Activated CD4-positive, alpha-beta T cell treated with anti-CD3 and anti-CD28 coated beads, Interleukin-2, Interleukin-4, amounts not matched to agents 100 ng/mL and 50 ng/mL, durations not matched to agents 16 hours and 8 hours (primary cell): ENCODE measurements at places on chromosomes 4 and X.

DNA sequence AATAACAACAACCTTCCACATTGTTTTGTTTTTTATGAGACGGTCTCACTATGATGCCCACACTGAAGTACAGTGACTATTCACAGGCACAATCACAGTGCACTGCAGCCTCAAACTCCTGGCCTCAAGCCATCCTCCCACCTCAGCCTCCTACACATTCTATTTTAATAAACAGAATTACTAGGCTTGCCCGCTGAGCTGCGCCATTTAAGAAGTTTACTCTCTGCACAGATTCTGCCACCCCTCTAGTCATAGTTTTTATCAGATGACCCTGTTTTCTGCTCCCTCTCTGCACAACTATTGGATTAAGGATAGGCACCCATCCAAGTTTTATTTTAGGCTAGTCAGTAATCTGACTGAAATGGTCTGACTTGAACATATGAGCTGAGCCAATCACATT, 11.3 kb upstream of the COX18 start:
- DNase-seq = no peak

DNA sequence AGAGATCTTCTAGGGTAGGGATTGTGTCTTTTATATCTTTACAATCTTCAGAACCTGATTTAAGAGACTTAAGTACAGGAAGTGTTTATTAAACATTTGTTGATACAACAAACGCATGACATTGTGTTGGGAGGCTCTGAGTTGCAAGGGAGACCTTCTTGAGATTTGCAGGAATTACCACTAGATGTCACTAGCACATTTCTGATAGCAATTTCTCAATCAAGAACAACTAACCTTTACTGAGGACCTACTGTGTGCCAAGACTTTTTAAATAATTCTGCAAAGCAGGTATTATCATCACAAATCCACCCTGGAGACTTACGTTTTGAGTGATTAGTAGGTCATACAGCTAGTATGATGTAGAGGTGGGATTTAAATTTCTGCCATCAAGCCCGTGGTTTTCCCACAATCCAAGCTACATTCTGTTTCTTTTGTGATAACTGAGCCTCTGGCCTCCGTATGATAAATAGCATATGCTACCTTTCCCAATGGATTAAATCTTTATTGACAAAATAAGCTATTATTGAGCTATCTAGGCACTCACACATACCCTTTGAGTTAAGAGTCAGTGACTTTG, 986.0 kb downstream of the CCSER1 start:
- DNase-seq = peak; percentile 16

DNA sequence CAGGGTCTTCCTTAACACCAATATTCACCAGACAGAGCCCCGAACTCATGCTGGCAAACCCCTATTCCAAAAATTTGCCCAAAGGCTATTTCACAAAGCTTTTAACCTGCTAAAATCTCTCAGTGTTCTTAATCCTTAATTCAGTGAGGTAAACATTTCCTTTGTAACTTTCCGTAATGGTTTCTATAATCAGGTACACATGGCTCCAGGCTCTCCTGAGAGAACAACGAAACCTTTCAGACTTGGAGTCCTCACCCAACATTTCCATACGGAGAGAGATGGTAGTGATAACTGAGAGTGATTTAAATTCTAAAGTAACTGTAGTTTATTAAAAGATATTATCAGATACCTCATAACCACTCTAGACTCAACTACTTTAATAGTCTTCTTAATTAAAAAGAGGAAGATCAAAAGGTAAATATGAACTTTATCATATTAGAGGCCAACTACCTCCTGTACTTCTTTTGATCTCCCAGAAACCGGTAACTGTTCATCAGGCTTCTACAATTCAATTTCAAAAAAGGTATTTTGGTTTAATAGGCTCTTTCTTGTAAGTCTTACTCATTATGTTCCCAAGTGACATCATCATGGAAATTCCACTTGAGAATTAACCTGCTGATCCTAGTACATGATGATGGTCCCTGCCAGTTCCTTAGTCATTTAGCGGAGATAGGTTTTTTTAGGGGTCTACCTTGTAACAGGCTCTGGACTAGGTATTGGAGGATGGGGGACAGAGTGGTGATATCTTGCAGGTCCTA, 91.4 kb upstream of the UCP1 start:
- DNase-seq = no peak

GRCh38 chrX:45768666-45769236, 568.1 kb upstream of the DIPK2B start:
- no peak for DNase-seq

DNA sequence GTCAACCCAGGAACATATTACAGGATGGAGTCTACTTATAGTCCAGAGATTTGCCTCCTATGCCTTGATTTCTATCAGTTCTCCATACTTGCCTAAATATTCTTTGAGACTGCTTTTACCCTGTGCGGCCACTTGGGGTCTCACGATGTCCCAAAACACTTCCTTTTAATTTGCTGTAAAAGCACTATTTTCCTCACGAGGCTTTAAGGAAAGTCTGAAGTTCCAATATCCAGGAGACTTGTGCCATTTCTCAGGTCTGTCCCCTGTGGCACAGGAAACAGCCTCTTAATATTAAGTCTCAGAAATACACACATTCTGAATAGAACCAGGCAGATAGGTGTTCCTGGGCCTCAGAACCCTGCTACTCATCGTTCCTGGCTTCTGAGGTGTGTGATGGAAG, 142.9 kb downstream of the TMEM164 start:
- DNase-seq = peak; percentile 35

GRCh38 chrX:49846522-49846921, 17.4 kb downstream of the PAGE4 start:
- DNase-seq = no peak

GRCh38 chr4:163523791-163524365, 29.4 kb downstream of the TMA16 start:
- DNase-seq = no peak

- peak; percentile 25 for DNase-seq
Observed at GRCh38 chrX:121579016-121579760, 531.8 kb downstream of the GLUD2 start.

DNA sequence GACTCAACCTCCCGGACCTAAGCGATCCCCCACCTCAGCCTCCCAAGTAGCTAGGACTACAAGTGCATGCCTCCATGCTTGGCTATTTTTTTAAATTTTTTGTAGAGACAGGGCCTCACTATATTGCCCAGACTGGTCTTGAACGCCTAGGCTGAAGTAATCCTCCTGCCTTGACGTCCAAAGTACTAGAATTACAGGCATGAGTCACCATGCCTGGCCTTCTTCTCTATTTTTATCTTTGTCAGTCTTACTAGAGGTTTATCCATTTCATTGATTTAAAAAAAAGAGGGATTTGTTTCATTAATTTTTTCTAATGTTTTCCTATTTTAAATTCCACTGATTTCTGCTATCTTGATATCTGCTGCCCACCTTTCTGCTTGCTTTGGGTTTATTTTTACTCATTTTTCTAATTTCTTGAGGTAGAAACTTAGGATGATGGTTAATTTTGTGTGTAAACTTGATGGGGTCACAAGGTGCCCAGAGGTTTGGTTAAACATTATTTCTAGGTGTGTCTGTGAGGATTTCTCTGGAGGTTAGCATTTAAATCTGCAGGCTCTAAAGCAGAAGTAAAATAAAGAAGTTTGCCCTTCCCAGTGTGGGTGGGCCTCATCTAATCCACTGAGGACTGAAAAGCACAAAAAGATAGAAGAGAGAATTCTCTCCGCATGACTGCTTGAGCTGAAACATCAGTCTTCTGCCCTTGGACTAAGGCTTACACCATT, 116.2 kb upstream of the DCLK2 start:
- no peak for DNase-seq

DNA sequence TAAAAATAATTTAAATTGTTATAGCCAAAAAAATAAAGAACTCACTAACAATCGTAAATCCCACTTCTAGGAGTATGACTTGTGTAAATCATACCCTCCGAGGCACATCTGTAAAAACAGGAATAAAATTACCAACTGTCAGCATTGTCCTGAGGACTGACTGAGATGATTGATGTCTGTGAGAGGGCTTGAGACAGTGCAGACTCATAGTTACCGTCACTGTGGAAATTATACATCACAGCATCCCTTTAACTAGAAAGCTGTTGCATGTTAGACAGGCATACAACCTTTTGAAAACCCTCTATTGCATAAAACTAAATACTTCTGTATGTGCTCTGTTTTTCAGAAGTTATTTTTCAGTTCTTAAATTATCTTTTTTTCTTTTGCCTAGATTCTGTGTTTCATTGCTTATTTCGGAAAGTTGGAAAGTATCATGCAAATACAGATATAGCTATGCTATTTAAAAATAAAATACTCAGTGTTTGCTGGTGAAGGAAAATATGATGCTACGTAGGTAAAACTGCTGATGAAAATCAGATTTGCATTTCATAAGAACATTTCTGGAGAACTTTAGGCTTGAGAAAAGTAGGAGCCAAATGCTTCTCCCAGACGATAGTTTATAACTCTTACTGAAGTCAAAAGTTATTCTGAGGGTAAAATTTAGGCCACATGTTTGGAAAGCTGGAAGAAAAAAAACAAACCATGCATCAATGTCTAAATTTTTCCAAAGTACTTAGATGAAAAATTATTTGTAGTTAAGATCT, 13.6 kb upstream of the RBPJ start:
- no peak for DNase-seq

DNA sequence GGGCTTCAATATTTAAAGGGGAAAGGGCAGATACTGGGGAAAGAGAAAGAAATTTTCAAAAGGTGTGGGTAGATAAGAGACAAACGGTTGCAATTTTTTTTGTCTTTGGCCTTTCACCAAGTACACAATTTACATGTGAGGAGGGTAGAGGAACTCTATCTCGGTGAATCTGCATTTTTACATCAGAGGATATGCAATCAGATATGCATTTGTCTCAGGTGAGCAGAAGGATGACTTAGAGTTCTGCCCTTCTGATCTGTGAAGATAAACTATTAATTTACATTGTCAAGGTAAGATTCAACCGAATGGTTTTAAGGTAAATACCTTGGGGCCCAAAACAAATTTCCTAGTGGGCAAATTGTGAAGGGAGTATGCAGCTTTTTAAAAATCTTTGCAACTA, 169.9 kb downstream of the COX18 start:
- no peak for DNase-seq

DNA sequence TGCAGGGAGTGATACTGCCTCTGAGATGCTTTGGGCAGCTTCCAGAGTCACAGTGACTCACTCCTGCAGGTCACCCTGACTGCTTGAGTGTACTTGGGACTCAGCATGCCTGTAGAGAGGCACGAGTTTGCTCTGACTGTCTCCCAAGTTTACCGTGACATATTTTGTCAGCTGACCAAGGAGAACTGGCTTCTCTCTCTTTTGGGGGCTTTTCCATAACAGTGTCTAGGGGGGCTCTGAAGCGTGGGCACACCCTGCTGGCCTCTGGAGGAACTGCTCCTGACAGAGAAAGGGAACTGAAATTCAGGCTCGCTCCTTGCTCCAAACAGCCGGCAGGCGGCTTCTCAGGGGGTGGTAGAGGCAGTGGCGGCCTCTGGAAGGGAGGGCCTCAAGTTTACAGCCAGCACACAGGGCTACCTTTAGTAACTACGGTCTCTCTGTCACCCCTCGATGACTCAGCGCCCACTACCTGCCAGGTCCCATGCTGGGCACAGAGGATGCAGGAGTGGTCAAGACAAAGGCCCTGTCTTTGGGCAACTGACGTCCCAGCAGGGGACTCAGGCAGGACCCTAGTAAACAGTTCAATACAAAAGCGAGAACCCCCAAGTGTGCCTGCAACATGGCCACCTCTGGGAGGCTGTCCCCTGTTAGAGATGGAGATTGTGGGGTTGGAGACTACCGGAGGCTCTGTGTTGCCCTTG, 17.8 kb downstream of the ZNF185 start:
- DNase-seq = no peak

DNA sequence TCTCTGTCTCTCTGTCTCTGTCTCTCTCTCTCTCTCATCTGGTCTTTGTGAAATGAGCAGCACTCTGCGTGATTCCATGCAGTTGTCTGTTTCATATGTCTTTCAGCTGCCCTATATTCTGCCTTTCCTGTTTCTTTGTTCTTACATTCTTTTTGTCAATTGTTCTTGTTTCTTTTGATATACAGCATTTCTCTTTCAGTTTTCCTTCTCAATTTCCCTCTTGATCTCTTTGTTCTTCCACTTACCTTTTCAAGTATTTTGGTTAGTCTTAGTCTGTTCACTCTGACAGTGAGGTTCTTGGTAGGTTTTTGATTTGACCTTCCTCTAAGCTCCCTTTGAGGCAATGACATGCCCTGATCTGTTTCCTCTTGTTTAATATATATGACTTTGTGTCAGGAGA, 20.4 kb downstream of the ZNF157 start:
- DNase-seq = no peak

- no peak for DNase-seq
Observed at GRCh38 chr4:146943691-146944375, 1.8 kb downstream of the TTC29 start.

DNA sequence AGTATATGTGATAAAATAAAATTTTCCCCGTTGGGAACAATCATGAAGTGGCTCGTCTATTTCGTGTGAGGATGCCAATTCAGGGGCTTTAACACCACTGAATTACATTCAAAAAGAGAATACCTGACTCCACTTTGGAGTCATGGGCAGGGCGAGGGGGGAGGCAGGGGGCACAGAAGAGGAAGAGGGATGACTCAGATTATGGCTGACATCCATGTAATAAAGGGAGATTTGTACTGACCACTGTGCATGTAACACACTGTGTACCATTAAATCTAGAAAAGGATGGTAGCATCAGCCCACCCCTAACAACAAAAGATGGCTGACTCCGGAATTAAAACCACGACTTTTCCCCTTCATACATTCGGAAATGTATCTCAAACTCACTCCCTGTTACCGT, 1.3 kb downstream of the SLC9A7 start:
- DNase-seq = no peak

- no peak for DNase-seq
Observed at GRCh38 chrX:40368611-40369061, 212.1 kb upstream of the ATP6AP2 start.

DNA sequence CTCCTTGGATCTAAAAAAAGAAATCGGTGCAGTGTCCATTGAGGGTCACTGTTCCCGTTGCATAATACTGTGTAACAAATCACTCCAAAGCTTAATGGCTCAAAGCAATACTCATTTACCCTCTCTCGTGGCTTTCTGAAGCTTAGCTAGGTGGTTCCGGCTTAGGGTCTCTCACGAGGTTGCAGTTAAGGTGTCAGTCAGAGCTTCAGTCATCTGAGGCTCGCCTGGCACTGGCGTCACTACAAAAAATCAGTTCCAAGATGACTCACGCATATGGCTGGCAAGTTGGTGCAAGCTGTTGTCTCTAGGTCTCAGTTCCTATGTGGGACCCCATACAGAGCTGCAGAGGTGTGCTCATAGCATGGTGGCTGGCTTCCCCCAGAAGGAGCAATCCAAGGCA, 91.0 kb downstream of the BEND2 start:
- DNase-seq = no peak

- no peak for DNase-seq
Observed at GRCh38 chr4:30720661-30721184, 554 bp downstream of the PCDH7 start.

- DNase-seq = no peak
Observed at GRCh38 chr4:73311428-73311827, 52.8 kb upstream of the ANKRD17 start.
